ENCODE measurements at places on chromosomes 7 and 10. TPM values are rescaled to one million over a fixed set of nuclear protein-coding genes. Genes with fewer than 3 reads are reported as not detected.

- DNase-seq: no peak
Observed at GRCh38 chr10:17062955-17063484, 66.6 kb downstream of the CUBN start.

- DNase-seq: no peak
Observed at GRCh38 chr10:100009283-100009792, 409 bp downstream of the DNMBP start.

DNA sequence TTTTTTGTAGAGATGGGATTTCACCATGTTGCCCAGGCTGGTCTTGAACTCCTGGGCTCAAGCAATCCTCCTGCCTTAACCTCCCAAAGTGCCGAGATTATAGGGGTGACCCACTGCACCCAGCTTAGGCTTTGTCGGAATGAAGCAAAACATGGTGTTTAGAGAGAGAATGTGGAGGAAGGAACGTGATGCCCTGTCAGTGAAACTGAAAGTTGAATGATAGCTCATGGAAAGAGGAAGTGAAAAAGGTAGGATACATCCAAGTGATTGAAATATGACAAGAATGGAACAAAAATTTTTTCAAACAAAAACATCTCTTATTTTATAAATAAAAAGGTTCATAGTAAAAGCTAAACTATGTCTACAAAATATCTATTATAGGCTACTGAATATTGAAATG is 5.9 kb downstream of the AKAP9 start:
- no peak for DNase-seq

DNA sequence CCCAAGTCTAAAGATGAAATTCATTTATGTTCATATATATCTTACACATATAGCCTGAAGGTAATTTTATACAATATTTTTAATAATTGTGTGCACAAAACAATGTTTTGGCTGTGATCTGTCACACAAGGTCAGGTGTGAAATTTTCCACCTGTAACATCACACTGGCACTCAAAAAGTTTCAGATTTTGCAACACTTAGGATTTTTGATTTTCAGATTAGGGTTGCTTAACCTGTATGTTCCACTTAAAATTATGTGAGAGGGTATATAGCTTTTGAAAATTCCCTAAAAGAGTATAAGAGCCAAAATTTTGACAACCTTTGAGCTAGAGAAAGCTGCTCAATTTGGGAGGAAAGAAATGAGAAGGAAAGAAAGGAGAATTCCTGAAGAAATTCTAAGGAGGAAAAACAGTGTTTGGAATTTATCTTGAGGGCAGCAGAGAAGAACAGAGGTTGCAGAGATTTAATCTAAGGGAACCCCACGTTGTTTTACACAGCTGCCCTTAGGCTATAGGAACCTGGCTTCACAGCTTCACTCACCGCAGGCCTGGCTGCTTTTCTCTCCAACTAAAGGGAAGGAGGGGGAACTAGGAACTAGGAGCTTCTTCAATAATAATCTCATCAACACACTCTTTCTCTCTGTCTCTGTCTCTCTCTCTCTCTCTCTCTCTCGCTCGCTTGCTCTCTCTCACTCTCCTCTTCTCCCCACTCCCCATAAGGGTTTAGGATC is 8.5 kb downstream of the VOPP1 start:
- DNase-seq: no peak

DNA sequence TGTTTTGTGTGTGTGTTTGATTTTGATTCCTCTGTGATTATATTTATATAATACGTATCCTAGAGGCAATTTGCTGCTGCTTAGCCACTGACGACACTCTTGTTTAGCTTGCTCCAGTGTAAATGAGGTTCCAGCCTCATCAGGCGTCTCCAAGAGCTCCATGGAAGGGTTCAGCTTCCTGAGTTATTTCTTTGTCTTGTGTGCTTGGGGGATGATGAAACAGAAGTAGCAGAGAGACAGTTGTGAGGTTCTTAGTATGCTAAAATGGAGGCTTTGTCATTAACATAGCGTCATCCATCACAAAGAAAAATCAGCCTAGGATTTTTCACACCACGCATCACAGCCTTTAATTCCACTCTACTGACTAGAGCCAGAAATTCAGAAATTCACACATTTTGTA is 85.1 kb downstream of the KLF6 start:
- no peak for DNase-seq

DNA sequence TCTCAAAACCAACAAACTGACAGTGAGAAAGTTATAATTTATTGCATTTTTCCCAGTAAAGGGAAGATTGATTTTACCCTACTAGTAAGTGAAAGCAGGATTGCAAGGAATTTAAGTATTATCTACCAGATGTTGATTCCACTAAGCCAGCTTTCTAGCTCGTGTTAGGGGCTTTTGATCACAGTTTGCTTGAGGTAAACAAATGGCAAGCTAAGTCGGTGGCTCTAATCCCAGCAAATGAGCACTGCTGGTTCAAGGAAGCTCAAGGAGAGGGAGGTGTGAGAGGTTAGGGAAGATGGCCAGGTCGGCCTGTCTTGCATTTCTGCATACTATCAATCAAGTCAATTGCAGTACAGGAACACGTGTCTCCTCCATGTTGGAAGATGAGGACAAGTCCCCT is 448.7 kb upstream of the POM121L12 start:
- DNase-seq: no peak

SPDYE18 gene
- total RNA-seq: not detected

MLLT10 gene
- total RNA-seq: 28.6 TPM

Data from activated T-cell treated with anti-CD3 and anti-CD28 coated beads, Interleukin-2, amount 50 U/mL, for 4 hours (primary cell).